Activated CD4-positive, alpha-beta T cell treated with anti-CD3 and anti-CD28 coated beads for 1 hour (primary cell): ENCODE measurements at places on chromosomes 2 and 18.

- no peak for DNase-seq
Measured at GRCh38 chr18:43081396-43081795, 34.1 kb downstream of the RIT2 start.

- no peak for DNase-seq
Measured at GRCh38 chr2:219689676-219690628, 62.5 kb downstream of the SLC4A3 start.

DNA sequence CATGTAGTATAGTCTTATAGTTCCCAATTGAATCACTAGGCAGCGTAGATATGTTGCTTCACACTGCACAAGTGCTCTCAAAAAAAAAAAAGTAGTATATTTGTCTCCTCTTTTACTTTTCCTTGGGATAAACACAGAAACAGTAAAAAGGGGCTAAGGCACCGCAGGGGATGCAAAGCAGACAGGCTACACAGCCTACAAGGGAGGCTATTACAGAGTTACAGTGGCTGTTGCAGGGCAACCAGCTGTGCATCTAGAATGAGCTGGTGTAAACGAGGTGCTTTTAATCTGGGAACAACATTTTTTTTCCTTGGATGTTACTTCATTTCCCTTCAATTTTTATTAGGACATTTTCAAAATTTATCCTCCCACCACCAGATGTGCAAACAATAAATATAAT, 1934.7 kb upstream of the CELF4 start:
- no peak for DNase-seq

DNA sequence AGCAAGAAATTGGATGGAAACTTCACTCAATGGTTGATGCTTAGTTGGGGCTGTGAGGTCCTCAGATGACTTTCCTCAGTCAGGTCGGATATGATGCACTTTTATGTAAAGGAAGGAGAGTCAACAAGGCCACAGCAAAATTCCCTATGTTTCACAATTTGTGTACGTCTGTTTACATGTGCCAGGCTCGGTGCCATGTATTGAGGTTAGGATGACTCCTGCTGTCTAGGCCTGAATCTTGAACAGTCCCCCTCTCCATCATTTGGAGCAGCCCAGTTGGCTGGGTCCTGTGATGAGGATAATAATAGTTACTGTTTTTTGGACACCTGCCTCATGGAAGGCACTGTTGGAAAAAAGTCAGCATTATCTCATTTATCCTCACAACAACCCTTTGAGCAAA, 43.1 kb downstream of the VSNL1 start:
- no peak for DNase-seq

DNA sequence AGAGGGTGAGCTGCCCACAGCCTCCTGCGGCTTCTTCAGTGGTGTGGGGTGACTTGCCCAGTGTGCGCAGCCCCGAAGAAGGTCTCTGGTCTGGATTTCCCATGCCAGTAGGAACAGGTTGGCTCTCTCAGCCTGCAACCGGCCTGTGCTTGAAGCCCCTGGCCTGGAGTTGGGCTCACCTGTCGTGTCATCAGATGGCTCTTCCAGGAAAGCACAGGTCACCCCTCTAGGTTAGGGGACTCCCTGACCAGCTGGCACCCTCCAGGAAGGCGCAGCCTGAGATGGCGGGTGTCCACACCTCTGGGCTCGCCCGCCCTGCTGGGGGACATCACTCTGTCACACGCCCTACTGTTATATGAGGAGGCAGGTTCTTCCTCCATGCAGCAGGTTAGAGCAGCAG, 179.8 kb downstream of the SEPTIN10 start:
- no peak for DNase-seq

- peak; percentile 62 for DNase-seq
Measured at GRCh38 chr18:79400091-79400590, 4.4 kb downstream of the NFATC1 start.

DNA sequence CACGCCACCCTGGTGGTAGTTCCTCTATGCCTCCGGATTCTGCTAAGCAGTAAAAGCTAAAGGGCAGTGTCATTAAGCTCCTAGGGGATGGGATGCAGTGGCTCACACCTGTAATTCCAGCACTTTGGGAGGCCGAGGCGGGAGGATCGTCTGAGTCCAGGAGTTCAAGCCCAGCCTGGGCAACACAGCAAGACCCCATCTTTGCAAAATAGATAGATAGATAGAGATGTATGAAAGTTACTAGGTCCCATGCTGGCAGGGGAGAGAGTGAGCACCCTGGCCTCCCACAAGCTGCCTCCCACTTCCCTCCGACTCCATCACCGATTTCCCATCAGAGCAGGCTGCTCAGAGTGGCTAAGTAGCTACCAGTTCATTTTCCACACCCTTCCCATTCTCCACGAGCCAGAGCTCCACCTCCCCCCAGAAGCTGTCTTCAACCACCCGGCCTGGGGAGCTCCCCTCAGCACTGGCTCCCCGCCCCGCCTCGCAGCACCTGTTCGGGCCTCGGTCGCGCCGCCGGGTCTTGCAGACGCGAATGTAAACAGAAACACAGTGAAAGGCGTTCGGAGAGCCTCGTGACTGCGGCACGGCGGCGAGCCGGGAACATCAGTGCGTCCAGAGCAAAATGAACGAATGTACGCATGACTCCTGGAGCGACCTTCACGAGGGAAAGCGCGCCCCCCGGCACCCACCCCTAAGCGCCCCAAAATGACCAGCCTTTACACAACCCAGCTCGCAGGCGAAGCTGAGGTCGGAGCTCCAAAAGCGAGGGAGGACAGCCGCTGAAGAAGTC, 598 bp upstream of the CEP68 start:
- no peak for DNase-seq

DNA sequence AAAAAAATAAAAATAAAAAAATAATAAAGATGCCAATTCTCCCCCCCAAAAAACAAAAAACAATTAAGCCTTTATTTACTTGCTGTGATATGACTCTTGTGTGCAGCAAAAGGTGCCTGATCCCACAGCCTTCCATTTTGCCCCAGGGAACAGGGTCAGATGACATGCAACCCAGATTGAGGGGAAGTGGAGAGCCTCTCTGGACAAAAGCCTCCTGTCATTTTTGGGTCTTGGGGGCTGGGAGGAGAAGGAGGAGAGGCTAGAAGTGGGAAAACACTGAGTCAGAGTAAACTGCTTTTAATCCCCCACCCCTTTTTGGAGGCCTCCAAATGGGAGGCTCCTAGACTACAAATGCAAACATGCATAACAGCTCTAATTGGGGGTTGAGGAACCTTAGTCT, 46.6 kb upstream of the SCG2 start:
- no peak for DNase-seq

- DNase-seq, result no peak
Measured at GRCh38 chr18:32438173-32438572, 32.5 kb downstream of the GAREM1 start.

DNA sequence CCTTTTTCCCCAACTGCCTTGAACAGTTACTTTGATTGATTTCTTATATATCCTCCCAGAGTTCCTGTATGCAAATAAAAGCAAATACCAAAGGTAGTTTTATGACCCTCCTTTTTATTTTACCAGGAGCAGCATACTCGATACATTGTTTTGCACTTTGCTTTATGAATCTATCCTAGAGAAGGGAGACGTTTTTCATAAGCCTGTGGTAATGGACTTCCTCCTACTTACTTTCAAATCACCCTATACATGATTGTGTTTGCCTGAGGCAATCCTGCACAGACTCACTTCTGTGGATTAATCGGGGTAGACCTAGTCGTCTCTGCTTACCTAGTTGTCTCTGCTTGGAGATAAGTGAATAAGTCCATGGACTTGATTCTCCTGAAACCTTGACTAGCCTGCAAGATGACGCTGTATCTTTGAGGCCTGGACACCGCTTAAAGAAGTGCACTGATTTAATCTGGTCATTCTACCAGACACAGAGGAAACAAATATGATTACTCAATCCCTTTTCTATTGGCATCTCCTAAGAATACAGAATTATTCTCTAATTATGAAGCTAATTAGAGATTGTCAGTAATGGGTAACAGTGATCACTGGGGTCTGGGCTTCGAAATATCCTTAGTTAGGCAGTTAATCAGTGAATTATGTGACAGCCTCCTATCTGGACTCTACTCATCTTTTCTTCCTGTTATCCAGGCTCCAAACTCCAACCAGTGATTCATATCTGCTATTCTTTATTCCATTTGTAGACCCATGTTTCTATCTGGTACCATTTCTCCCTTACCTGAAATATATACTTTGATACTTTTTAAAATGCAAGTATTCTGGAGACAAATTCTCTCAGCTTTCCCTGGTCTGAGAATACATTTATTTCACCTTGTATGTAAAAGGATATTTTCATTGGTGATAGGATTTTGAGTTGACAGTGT, 447.4 kb upstream of the TRIB2 start:
- DNase-seq, result no peak

- no peak for DNase-seq
Measured at GRCh38 chr2:29420999-29421782, 306.0 kb downstream of the CLIP4 start.

DNA sequence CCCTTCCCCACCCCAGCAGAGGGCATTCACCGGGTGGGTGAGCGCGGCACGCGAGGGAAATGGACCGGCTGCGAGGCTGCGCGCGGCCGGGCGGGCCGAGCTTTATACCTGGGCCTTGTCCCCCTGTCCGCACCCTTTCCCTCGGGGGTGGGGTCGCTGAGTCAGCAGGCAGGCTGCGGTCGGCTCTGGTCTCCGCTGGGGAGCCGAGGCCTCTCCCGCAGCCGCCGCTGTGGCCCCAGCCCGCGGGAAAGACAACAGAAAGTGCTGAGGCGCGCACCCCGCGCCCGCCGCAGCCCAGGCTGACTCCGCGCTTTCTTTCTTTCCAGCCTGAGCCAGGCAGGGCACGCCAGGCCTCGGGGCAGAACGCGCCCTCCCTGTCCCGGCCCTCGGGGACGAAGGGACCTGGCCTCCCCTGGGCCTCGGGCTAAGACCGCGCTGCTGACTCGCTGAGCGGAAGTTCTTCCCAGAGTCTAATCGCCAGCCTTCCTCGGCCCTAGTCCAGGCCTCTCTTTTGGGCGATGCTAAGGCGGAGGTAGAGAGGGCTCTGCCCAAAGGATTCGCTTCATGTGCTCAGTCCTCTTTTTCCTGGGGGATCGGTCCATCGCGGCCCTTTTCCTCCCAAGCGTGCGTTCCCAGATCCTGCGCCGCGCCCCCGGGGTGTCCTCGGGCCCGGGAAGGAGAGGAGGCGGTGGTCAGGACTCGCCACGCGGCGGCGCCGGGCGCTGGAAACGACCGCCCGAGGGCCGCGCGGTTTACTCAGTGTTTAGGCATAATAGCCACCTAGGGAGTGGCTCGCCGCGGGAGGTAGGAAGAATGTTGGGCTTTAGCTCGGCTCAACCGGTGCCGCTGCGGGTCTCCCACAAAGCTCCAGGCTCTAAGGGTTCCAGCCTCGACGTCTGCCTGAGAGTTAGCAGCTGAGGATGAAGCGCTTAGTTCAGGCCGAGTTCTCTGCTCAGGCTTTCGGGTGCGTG, at the start of gene CRYBA2:
CRYBA2 (minus strand) TSS at position 78 of the 971 bp plus-strand sequence. CDS start 246 bp downstream, outside the sequence.
- DNase-seq, result no peak

DNA sequence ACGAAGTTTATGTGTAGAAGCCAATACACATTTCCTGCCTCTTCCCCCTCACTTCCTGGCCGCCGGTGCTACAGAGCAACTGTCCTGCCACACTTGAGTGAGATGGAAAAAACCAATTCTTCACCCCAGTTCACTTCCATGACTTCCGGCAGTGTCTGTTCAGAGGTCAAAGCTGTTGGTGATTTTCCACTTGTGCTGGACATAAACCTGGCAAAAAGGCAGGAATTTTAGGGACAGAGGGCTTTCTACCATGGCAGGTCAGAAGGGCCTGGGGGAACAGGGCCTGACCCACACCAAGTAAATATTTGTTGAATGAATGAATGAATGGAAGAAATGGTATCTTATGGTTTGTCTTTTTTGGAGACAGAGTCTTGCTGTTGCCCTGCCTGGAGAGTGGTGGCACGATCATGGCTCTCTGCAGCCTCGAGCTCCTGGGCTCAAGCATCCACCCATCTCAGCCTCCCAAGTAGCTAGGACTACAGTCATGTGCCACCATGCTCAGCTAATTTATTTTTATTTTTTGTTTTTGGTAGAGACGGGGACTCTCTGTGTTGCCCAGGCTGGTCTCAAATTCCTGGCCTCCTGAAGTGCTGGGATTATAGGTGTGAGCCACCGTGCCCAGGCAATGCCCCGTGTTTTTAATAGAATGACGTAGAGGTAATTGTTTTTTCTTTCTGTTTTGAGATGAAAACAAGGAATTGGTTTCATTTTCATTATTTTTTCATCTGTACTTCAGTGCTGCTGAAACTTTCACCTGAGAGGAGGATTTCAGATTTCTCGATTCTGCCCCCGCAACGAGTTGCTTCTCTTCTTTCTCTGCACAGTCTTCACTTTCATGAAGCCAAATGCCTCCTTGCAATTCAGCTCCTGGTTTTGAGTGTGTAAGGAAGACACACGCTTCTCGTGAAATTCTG, 48.0 kb upstream of the LPIN2 start:
- no peak for DNase-seq

GRCh38 chr18:45221363-45221762, 393.9 kb upstream of the SLC14A2 start:
- no peak for DNase-seq

DNA sequence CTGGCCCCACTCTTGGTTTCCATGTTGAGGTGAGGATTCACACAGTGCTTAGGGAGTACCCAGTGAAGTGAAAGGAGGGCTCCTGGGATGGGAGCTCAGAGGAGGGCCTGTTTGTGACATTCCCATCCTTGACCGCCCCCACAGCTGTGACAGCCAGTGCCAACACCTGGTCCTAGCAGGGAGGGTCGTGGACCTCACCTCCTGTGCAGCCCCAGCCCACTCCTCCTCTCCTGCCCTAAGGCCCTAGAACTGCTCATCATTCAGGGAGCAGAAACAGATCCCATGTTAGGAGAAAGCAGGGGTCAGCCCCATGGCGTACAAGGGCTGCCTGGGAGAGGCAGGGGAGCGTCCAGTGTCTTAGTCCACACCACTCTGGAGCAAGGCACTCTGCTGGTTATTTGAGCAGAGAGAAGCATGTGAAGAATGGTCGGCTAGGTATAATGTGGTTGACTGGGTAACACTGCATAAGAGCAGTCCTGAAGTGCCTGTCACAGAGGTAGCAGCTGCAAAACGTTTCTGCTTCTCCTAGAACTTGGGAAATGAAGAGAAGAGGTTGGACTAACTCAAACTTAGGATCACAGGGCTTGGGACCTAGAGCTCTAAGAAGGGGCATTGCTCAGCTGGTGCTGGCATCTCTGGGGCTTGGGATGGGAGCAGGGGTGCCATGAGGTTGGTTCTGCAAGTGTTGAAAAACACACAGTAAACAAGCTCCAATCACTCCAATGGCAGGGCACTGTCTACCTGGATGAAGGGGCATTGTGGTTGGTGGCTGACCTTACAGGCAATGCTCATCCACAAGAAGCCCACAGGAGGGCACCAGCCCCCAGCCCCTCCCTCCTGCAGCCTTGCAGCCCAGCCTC, 55.6 kb downstream of the FAM168B start:
- no peak for DNase-seq

DNA sequence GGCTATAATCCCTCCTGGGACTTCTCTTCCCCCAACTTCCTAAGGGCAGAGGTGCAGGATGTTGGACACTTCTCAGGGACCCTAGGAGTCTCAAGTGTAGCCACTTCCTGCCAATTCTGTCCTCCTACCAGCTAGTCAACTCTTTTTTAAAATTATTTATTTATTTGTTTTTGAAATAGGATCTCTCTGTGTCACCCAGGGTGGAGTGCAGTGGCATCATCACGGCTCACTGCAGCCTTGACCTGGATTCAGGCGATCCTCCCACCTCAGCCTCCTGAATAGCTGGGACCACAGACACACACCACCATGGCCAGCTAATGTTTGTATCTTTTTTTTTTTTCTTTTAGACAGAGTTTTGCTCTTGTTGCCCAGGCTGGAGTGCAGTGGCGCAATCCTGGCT, 11.5 kb downstream of the SFTPB start:
- DNase-seq, result no peak
